Stimulated activated CD4-positive, alpha-beta T cell treated with anti-CD3 and anti-CD28 coated beads, TNF-alpha, amount 100 ng/mL, for 1 hour (primary cell): ENCODE measurements at places on chromosomes 6 and 20.

DNA sequence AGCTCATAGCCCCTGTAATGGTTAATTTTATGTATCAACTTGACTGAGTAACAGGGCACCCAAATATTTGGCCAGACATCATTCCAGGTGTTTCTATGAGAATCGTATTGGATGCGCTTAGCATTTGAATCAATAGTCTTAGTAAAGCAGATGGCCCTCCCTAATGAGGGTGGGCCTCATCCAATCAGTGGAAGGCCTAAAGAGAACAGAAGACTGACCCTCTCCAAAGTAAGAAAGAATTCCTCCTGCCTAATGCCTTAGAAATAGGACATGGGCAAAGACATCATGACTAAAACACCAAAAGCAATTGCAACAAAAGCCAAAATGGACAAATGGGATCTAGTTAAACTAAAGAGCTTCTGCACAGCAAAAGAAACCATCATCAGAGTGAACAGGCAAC lies 352.5 kb upstream of the SASH1 start:
- DNase-seq: no peak

DNA sequence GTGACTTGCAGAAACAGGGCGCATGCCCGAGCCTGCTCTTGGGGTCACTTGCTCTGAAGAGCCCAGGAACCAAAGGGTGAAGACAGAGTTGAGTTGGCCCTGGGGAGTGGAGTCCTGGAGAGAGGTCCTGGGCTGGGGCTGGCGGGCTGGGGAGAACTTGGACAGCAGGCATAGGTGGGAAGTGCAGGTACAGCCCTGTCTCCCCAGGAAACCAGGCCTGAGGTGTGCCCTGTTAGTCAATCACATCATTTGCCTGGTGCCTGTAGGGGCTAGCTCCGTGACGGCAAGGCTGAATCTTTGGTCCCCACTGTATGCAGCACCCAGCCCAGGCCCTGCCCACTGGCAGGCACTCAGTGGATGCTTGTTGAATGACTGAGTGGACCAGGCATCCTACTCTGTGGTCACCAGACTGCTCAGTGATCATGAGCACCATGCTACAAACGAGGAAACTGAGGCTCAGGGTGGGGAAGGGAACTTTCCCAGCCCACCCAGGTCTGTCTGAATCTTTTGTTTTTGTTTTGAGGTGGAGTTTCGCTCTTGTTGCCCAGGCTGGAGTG lies 15.6 kb upstream of the NOL4L start:
- DNase-seq: no peak

DNA sequence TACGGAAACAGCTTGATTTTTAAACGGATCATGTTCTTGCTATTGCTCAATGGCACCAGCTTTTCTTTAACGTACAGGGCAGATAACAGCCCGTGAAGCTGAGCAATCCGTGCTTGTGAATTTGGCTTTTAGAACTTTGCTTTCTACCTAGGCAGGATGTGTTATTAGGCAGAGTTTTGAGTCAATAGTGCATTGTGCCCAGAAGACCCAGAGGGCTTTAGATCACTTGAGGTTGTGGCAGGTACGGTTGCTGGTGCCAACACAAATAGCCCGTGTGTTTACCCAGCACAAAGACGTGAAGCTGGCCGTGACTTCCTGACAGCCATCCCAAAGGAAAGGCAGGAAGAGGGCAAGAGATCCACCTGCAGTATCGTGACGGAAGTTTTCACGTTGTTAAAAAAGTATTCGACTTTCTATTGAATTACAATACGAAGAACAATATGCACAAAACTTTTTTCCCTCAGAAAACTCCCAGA lies 117.4 kb upstream of the FRMD1 start:
- DNase-seq: no peak

DNA sequence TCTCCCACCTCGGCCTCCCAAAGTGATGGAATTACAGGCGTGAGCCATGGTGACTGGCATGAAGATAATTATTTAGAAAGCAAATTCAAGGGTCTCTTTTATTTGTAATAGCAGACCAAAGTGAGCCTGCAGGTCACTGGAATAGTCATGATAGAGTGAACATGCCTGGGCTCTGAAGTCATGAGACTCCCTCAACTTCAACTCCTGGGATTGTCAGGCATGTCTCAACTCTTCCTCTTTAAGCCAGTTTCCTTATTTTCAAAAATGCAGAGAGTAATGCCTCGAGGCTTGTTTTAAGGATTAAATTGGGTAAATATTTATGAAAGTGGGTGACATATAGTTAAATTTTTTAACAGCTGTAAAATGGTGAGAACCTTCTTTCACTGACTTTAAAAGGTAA lies 22.7 kb upstream of the HECA start:
- no peak for DNase-seq

DNA sequence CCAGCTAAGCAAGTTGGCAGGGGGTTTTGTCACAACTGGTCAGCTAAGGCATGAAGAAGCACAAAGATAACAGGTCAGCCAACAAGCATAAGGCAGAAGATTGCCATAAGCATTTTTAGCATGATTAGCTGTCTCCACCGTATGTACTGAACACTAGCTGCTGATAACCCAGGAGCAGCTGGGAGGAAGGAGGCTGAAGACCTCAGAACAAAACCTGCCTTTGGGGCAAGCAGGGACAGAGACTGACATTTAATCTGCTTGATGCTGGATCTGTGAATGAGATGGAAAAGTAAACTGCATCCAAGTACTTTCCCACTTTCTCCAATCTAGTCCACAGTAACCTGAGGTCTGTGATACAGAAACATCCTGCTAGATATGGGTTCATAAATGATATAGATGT lies 353.0 kb upstream of the MAP3K7 start:
- DNase-seq: no peak

GRCh38 chr6:52364480-52365166 lies 2.7 kb downstream of the PAQR8 start:
- no peak for DNase-seq

DNA sequence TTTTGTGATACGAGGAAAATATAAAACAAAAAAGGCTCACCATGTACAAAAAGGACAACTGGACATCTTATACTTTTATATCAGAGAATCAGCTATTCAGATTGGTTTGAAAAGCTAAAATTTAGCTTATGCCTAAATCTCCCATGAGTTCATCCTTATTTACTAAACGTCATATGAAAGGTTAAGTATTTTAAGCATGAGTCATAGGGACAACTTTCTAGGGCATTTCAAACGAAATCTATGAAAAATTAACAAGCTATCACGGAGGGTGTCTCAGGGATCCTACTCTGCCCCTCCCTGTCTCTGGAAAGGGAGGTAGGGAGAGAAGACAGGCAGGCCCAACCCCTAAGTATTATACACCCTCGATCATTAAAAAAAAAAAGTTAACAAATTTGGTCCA lies 124.1 kb upstream of the LOC128125822 start:
- DNase-seq: no peak

DNA sequence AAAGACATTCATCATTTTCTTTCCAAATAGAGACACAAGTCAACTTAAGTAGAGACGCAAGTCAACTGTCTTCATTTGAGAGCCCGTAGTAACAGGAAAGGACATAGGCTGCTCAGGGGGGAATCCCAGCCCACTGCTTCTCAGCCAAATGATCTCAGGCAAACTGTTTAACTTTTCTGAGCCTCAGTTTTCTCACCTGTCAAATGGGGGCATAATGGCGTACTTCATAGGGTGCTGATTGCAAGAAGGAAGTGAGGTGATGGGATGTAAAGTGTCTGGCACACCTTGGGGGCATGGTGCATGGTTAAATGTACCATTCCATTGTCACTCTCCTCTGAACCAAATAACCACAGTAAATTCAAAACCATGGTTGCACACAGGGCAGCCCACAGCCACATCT lies 96.5 kb downstream of the EYA2 start:
- DNase-seq: no peak

DNA sequence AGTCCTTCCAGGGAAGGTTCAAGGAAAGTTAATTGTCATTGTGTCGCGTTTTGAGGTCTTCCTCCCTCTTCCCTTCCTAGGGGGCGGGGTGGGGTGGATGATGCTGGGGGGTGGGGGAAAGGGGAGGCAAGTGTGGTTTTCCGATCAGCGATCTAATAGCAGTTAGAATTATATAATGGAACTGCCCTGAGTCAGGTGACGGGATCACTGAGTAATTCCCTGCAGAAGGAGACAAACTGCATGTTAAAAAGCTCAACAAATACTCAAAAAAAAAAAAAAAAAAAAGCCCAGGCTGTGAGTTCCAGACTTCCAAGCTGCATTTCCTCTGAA lies 240.4 kb downstream of the PHACTR1 start:
- no peak for DNase-seq

DNA sequence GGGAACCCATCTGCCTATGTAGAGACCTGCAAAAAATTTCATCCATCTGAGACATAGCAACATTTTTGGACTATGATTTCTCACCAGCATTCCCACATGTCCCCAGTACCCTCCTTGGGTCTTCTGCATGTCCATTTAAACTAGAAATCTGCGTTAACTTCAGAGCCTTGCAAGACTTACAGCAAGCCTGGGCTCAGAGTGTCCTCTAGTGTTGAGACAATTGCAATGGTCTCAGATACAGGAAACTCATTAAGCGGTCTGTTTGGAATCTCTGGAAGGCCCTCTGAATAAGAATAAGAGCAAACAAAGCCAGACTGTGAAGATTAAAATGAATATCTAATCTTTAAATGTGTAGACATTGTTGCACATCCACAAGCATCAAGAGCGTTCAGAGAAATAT lies 20.5 kb upstream of the PI3 start:
- DNase-seq: no peak

- DNase-seq: peak; percentile 38
Measured at GRCh38 chr20:53899351-53900167, 170.8 kb downstream of the BCAS1 start.

GRCh38 chr6:99607416-99608036 lies 893 bp downstream of the PRDM13 start:
- no peak for DNase-seq

- no peak for DNase-seq
Measured at GRCh38 chr6:167338541-167339117, 13.7 kb downstream of the TTLL2 start.

DNA sequence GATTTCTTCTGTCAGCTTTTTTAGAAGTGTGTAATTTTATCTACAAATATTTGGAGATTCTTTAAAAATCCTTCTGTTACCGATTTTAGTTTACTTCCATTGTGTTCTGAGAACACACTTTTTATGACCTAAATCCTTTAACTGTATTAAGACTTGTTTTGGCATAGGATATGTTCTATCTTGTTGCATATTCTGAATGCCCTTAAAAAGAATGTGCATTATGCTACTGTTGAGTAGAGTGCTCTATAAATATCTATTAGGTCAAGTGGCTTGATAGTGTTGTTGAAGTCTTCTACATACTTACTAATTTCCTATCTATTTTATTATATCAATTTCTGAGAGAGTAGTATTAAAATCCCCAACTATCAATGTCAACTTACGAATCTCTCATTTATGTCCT lies 502.2 kb downstream of the MAFB start:
- no peak for DNase-seq

DNA sequence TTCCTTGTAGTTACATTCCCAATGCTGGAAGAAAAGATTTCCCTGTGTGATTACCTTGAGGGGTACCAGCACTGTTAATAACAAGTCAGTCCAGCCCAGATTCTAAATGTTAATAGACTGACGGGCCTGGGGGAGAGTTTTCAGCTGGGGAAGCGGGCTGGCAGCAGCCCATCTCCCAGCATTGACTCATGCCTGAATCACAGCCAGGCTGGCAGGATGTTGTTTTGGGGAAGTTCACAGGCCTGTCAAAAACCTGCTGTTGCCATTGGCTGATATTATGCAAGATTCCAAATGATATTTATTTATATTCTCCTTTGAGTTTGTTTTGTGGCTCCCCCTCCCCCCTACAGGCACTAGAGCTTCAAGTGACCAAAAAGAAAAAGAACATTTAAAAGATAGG lies 213.9 kb upstream of the CNR1 start:
- DNase-seq: no peak

- DNase-seq: no peak
Measured at GRCh38 chr6:118650582-118651281, 659 bp downstream of the CEP85L start.

GRCh38 chr20:34566978-34567891 lies 8.7 kb downstream of the MAP1LC3A start:
- no peak for DNase-seq

GRCh38 chr20:9200620-9201019 lies 131.7 kb downstream of the PLCB4 start:
- DNase-seq: no peak

DNA sequence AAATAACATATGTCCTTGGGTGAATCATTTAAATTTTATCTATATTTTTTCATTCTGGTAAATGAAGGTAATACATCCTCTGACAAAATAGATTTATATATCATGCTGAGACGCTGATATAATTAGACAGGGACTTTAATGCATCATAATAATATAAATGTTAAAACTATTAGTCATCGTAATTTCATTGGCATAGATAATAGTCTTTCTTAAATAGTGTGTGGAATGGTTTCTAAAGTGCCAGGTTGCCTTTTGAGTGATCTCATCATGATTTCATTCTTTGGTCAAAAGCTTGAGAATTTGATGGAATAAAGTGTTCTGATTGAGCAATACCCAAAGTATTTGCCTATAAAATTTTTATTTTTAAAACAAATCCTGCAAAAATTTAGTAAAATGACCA lies 43.2 kb upstream of the BMP5 start:
- no peak for DNase-seq

GRCh38 chr6:100889351-100889750 lies 8.2 kb upstream of the ASCC3 start:
- no peak for DNase-seq

DNA sequence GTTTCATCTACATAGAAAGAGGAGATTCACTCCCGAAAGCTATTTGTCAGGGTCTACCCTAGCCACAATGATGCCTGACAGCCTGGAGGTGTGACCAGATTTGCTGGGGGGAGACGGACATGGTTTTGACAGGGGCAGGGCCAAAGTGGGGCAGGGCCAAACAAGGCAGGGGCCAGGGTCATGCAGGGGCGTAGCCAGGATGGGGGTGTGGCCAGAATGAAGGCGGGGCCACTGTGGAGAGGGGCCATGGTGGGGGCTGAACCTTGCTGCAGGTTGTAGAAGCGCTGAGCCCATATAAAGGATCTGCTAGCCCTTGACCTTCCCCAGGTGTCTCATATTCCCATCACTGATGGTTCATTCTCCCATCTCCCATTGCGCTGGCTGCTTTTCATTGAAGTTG lies 184.1 kb upstream of the SULF2 start:
- no peak for DNase-seq

GRCh38 chr20:3727401-3728021 lies 5.0 kb upstream of the HSPA12B start:
- no peak for DNase-seq

GRCh38 chr20:58293453-58293852 lies 16.1 kb upstream of the RAB22A start:
- DNase-seq: no peak

GRCh38 chr6:69820438-69820837 lies 23.6 kb upstream of the LMBRD1 start:
- no peak for DNase-seq

GRCh38 chr6:41654698-41655151 lies 16.5 kb downstream of the MDFI start:
- no peak for DNase-seq

DNA sequence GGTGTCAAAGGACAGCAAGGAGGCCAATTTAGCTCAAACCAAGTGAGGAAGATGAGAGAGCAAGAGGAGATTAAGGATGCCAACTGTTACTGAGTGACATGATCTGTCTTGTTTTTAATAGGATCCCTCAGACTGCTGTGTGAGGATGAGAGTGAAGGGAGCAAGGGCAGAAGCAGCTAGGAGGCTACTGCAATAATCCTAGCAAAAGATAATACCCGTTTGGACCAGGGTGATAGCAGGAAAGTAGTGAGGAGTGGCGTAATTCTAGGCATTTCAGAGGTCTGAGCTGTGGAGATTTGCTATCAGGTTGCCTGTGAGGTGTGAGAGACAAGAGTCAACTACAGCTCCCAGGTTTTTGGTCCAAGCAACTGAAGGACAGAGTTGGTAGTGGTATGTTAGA lies 14.7 kb downstream of the UBE2V1 start:
- no peak for DNase-seq
